ENCODE measurements at places on chromosomes 7 and 10.

DNA sequence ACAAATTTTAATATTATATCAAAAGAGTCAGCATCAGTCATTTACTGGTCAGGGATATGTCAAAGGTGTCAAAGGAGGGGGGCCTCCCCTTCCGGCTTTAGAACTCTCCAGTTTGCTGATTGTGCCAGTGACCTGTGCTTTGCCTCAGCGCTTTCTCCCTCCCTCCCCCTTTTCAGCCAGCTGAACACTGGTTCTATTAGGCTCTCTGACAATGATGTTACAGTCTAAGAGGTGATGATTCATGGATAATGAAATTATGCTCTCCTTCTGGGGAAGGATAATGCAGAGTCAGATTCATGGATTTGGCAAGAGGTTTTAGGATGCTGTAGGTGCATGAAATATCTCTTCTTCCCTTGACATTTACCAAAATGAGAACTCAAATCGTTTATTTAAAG, 6.1 kb downstream of the LRRTM3 start:
- DNase-seq = no peak

DNA sequence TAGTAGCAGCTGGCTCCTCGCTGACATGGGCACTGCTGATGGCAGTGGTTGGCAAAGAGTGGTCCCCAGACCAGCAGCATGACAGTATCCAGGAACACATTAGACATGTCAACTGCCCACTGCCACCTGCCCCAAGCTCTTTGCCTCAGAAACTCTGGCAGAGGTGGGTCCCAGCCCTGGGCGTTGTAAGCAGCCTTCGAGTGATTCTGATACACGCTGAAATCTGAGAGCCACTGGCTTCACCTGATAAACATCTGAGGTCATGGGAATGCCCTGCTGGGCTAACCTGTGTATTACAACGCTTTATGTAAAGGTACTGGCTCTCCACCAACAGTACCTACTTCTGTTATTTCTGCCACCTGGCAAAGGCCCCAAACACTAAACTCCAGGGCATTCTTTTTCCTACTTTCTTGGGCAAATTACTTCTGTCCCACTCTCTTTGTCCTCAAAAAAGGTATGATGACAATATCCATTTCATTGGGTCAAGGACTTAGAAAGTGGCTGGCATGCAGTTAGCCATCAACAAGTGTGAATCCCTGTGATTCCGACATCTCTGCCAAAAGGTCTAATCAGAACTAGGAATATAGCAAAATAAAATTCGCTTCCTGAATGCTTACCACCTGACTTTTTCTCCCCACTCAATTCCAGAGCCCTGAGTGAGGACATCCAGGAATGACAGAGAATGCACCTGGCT, 9.2 kb downstream of the SGMS1 start:
- no peak for DNase-seq

DNA sequence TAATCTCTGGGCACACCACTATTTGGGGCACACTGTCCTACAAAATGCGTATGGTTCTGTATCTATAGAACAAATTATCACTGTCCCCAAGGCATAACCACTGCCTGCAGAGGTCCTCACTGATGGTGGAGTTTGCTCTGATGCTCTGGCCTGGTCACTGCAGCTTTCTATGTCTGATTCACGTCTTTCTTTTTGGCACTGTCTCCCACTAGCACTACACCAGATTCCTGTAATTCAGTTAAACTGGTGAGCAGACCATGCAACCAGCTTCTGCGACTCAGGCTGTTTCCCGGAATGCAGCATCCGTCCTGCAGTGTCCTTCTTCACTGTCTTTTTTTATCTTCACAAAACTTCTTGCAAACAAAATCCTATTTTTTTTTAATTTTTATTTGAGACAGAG, 112.8 kb downstream of the KLF6 start:
- DNase-seq = no peak

DNA sequence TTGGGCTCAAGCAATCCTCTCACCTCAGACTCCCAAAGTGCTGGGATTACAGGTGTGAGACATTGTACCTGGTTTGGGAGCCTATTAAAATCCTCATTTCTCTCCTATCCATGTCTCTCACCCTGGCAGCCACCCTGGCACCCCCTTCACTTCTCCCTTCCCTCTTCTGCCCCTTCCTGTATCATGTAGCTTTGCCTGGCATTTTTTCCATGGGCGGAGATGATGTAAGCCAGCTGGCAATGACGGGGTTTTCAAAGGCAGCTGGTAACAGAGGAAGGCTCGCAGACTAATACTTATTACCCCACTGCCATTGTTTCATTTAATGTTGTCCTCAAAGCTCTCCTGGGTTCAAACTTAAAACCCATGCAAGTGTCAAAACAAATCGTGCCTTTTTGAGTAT, 61.9 kb downstream of the RGS10 start:
- DNase-seq = peak; percentile 16

- DNase-seq = no peak
Observed at GRCh38 chr10:79285315-79286197, 61.7 kb upstream of the PPIF start.

DNA sequence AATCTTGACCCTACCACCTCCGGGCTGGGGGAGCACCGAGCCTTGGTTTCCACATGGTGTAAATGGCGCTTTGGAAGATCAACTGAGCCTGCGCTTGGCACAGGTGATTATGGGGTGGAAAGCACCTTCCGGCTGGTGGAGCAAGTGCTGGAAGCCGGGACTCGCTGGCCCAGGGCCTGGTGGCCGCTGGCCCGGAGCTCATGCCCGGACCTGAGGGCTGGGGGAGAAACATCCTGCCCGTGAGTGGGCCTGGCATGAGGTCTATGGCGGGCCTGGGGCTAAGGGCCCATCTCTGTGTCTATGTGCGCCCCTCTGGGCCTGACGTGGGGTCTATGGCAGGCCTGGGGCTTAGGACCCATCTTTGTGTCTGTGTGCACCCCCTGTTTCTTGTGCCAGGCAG, 14.2 kb upstream of the LFNG start:
- DNase-seq = no peak
